ENCODE measurements at places on chromosomes 13 and 19. TPM values are rescaled to one million over a fixed set of nuclear protein-coding genes. Genes with fewer than 3 reads are reported as not detected.

DNA sequence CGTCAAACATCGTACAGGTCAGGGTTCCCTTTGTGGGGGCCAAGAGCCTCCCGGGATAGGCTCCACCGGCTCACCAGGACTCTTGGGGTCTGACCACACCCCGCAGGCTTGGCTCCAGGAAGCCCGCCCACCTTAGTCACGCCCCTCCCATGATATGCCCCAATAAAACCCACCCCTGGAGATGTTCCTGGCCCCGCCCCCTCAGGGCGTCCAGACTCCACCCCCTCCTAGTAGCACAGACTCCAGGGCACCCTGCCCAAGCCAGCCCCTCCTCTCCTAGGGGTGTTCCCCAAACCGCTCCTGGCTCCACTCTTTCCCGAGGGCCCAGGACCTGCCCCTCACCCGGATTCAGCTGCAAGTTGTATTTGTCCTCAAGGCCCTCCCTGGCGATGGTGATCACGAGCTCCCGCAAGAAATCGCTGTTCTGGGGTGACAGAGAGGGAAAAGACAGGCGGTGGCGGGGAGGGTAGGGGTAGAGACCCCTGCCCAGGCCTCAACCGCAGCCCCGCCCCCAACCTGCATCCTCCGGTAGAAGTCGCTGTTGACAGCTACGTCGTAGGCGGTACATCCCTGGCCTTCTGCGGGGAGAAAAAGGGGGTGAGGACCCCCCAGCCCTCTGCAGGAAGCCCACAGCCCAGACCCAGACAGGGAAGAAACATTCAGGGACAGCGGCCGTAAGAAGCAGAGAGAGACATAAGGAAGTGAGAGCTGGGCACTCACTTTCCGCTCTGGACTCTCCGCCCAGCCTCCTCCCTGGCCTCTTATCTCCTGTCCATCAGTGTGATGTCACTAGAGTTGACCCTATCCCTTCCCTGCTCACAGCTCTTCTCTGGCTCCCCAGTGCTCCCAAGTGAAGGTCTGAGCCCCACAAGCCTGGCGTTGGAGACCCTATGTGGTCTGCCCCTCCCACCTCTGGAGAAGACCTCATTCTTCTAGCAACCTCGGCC, 3.9 kb downstream of the PIH1D1 start:
- H3K36me3 ChIP-seq: no peaks in the 10 kb centered on the region
- H3K27me3 ChIP-seq: no peaks in the 10 kb centered on the region
- no peak for DNase-seq
- no peak overlapping the region for H3K27ac ChIP-seq
- peaks cover 5% of the 10 kb centered on the region for H3K4me1 ChIP-seq

- no peaks in the 10 kb centered on the region for H3K36me3 ChIP-seq
- H3K27ac ChIP-seq: no peak overlapping the region
- no peak for DNase-seq
- H3K4me1 ChIP-seq: no peaks in the 10 kb centered on the region
- H3K4me3 ChIP-seq: no peak overlapping the region
These were observed 1185.4 kb downstream of the DIAPH3 start for GRCh38 chr13:58978331-58978730.

DNA sequence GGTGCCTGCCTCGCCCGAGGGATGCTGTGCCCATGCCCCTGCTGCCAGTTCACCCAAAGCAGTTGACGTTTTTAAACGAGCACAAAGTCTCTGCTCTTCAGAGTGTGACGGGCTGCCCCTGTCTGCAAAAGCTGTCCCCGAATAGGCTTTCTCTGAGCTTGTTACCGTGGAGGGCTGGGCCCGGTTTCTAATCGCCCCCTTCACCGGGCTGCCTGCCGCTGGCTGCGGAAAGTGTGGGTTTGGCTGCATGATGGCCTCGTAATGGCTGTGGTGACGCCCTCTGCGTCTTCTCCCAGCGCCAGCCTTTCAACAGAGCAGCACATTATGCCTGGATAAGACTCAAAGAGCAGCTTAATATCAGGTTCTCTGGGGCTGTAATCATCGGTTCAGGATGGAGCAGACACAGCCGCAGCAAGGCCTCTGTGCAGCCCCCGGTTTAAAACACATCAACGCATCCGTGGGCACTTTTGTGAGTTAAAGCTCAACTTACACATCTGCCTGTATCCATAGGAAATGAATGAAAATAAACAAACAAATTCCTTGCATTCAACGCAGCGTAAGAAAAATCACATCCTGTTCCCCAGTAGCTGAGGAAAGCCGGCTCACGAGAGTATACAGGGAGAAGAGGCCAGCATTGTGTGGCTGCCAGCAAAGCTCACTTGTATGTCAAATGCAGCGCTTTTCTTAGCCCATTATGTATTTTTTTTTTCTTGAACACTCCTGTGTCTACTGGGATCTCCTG, 166.4 kb upstream of the SOX1 start:
- DNase-seq: no peak
- H3K27me3 ChIP-seq: no peaks in the 10 kb centered on the region
- no peak overlapping the region for H3K27ac ChIP-seq
- H3K4me3 ChIP-seq: no peak overlapping the region
- no peaks in the 10 kb centered on the region for H3K4me1 ChIP-seq
- no peaks in the 10 kb centered on the region for H3K36me3 ChIP-seq

GRCh38 chr19:39582891-39583625, 19.3 kb upstream of the LGALS13 start:
- no peaks in the 10 kb centered on the region for H3K36me3 ChIP-seq
- no peak overlapping the region for H3K4me3 ChIP-seq
- no peak overlapping the region for H3K27ac ChIP-seq
- no peaks in the 10 kb centered on the region for H3K27me3 ChIP-seq
- H3K4me1 ChIP-seq: no peaks in the 10 kb centered on the region
- DNase-seq: no peak

GRCh38 chr13:101626925-101627555, 174.6 kb downstream of the ITGBL1 start:
- H3K36me3 ChIP-seq: no peaks in the 10 kb centered on the region
- H3K4me1 ChIP-seq: no peaks in the 10 kb centered on the region
- no peak overlapping the region for H3K4me3 ChIP-seq
- no peak overlapping the region for H3K27ac ChIP-seq
- H3K27me3 ChIP-seq: no peaks in the 10 kb centered on the region
- no peak for DNase-seq

GRCh38 chr13:59458908-59459579, 704.7 kb downstream of the DIAPH3 start:
- no peak for DNase-seq
- H3K27me3 ChIP-seq: no peaks in the 10 kb centered on the region
- H3K4me1 ChIP-seq: no peaks in the 10 kb centered on the region
- no peak overlapping the region for H3K27ac ChIP-seq
- no peak overlapping the region for H3K4me3 ChIP-seq

DNA sequence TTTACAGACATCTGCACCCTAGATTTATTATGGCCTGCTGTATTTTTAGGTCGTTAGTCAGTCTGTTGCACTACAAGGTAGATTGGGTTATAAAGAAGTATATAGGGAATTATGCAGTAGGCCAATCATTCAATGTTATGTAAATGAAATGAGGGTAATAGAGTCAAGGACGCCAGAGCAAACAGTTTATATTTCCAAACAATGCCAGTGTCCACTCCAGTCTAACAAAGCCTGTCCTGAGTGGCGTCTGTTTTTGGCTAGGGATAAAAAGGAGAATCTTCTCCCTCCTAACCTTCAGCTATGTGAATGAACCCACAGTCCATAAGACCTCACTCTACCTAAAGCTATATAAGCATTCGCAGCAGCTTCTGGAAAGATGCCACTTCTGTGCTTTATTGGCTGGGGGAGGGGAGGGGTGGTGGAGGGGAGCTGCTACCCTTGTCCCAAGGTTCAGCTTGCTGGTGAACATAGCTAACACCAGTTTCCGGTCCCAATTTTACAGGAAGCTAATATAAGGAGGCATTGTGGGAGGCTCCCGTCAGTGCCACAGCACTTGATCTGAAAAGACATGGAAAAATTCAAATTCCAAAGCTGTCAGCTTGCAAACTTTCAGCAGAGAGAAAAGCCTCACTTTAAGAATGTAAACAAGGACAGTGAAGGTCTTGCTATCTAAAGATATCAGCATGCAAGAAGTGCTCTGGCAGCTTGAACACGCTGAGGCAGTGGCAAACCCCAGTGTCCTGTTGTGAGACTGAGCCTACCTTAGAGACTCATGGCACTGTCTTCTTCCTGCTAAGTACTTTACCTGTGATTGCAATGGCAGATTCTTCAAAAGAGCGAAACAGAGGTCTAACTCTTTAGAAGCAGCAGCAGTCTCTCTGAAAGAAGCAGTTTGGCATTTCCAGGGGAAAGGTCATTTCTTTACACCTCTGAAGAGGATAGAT, 369.9 kb downstream of the PCDH9 start:
- H3K36me3 ChIP-seq: no peaks in the 10 kb centered on the region
- H3K4me1 ChIP-seq: no peaks in the 10 kb centered on the region
- no peaks in the 10 kb centered on the region for H3K27me3 ChIP-seq
- H3K27ac ChIP-seq: no peak overlapping the region

DNA sequence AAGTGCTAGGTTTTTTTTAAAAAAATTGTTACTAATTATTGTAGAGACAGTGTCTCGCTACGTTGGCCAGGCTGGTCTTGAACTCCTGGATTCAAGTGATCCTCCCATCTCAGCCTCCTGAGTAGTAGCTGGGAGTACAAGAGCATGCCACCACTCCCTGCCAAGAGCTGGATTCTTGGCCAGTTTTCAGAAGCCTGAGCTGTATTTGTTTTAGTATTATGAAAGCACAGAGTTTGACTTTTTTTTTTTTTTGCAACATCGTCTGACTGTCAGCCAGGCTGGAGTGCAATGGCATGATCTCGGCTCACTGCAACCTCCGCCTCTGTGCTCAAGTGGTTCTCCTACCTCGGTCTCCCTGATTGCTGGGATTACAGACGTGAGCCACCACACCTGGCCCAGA, 7.0 kb downstream of the ARMC6 start:
- no peak overlapping the region for H3K27ac ChIP-seq
- DNase-seq: peak; percentile 58
- no peaks in the 10 kb centered on the region for H3K36me3 ChIP-seq
- no peaks in the 10 kb centered on the region for H3K4me1 ChIP-seq

GRCh38 chr13:24083141-24083540, 77.4 kb upstream of the SPATA13 start:
- no peaks in the 10 kb centered on the region for H3K36me3 ChIP-seq
- H3K4me3 ChIP-seq: no peak overlapping the region
- H3K4me1 ChIP-seq: peaks cover 11% of the 10 kb centered on the region
- H3K27me3 ChIP-seq: no peaks in the 10 kb centered on the region
- no peak for DNase-seq
- H3K27ac ChIP-seq: no peak overlapping the region

DNA sequence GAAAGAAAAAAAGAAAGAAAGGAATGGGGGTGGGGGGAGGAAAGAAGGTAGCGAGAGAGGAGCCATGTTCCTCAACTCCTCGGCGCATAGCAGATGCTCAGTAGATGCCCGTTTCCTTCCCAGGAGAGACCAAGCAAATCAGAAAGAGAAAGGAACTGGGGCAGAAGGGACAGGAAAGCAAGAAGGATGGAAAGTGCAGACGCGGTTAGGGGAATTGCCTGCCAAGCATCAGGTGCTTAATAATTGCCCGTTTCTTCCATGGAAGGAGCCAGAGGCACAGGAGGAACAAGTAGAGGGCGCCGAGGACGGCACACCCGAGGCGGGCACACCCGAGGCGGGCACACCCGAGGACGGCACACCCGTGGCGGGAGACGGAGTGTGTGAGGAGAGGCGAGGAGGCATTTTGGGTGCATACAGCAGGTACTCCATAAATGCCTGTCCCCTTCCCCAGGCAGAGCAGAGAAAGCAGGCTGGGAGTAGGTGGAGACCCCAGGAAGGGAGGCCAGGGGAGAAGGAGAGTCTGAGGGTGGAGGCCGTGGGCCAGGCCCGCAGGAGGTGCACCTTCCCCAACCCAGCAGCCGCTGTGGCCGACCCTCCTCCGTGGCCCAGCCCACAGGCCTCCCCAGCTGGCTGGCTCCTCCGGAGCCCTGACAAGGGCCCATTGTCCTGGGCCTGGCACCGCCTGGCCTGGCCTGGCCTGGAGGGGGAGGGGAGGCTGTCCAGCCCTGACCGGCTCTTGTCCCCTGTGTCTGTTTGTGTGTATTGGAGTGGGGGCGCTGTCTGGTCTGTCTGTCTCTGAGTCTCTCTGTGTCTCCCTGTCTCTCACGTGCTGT, 14.6 kb downstream of the JOSD2 start:
- H3K27ac ChIP-seq: no peak overlapping the region
- DNase-seq: peak; percentile 67
- no peaks in the 10 kb centered on the region for H3K4me1 ChIP-seq

DNA sequence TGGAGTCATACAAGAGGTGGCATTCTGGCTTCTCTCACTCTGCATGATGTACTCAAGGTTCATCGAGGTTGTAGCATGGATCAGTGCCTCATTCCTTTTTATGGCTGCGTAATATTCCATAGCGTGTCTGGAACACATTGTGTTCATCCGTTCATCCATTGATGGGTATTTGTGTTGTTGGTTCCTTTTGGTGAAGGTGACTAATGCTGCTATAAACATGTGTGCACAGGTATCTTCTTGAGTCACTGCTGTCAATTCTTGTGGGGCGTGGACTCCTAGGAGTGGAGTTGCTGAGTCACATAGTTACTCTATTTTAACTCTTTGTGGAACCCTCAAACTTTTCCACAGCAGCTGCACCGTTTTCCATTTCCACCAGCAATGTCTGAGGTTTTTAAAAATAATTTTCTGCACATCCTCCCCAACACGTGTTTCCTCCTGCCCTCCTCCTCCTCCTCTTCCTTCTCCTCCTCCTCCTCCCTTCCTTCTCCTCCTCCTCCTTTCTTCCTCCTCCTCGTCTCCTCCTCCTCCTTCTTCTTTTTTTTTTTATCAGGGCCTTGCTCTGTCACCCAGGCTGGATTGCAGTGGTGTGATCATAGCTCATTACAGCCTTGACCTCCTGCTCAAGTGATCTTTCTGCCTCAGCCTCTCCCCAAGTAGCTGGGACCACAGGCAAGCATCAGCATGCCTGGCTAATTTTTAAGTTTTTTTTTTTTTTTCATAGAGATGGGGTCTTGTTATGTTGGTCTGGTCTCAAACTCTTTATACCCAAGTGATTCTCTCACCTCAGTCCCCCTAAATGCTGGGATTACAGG, 2.0 kb upstream of the TMEM221 start:
- DNase-seq: no peak
- no peaks in the 10 kb centered on the region for H3K36me3 ChIP-seq
- H3K27ac ChIP-seq: no peak overlapping the region
- no peaks in the 10 kb centered on the region for H3K4me1 ChIP-seq
- H3K4me3 ChIP-seq: no peak overlapping the region
- no peaks in the 10 kb centered on the region for H3K27me3 ChIP-seq

- no peak for DNase-seq
- H3K4me3 ChIP-seq: peak overlapping the region; percentile 63
- no peaks in the 10 kb centered on the region for H3K36me3 ChIP-seq
- peaks cover 4% of the 10 kb centered on the region for H3K4me1 ChIP-seq
- no peaks in the 10 kb centered on the region for H3K27me3 ChIP-seq
- H3K27ac ChIP-seq: peak overlapping the region; percentile 83
These were observed 667 bp downstream of the ZNF878 start for GRCh38 chr19:12052091-12052496.

DNA sequence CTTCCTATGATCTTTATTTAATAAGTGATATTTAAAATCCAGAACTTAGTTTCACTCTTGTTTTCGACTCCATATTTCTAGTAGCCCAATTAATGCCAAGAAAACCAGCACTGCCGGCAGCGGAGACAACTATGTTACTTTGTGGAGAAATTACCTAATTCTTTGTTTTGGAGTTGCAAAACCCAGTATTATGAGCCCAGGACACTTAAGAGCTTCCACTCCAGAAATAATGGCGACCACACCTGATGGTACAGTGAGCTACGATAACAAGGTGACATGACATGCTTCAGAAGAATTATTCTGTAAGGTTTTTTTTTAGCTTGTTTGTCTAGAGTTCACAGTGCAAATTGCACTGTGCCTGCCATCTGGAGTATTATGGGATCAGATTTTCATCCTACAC, 136.4 kb downstream of the ZAR1L start:
- no peak overlapping the region for H3K4me3 ChIP-seq
- no peak overlapping the region for H3K27ac ChIP-seq
- DNase-seq: no peak
- H3K27me3 ChIP-seq: no peaks in the 10 kb centered on the region
- H3K36me3 ChIP-seq: peaks cover 11% of the 10 kb centered on the region

The LRRC4B gene
- 0.79 TPM for total RNA-seq

The ACER1 gene
- total RNA-seq: not detected

The COLGALT1 gene
- total RNA-seq: 29.0 TPM

Measured in pancreas (tissue), 10 donors.